IPS DF 6.9 (cell line): ENCODE measurements at places on chromosomes 16 and 17.

DNA sequence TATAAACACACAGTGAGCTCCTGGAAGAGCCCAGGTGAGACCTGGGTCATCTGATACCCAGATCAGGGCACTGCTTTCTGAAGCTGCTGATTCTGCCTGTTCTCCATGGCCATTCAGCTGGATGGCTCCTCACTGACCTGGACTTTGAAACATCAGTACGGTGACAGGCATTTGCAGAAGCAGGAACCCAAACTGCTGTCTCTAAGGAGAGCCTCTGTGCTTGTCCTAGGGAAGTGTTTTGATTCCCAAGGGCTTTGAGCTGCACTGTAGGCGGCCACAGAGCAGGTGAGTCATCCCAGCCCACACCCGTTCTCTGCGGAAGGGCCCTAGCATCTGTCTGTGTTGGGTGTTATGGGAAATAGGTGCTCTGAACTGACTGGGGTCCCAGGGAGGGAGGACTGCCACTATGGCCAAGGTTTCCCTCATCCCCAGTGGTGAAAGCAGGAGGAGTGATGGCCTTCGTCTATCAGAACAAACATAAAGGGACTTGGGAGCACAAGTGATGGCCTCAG, 60.7 kb upstream of the ADCY9 start:
- H3K4me1 ChIP-seq, result no peaks in the 10 kb centered on the region
- no peaks in the 10 kb centered on the region for H3K27me3 ChIP-seq
- H3K36me3 ChIP-seq, result no peaks in the 10 kb centered on the region
- DNase-seq, result no peak
- H3K4me3 ChIP-seq, result no peak overlapping the region

DNA sequence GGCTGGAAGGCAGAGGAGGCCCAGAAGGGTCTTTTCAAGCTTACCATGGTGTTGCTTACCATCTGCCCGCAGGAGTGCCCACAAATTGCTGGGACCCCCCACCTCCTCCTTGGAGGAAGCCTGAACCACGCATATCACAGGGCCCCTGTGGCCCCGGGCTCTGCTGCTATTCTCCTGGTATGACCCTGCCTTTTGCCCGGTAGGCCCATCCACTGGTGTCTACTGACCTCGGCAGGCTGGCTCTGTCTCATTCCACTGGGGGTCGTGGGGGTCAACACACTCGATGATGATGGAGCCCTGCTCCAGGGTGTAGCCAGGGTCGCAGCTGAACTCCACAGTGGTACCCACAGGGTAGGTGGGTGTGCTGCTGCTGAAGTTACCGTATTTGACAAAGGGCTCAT, 8.2 kb upstream of the PHF12 start:
- no peak overlapping the region; the same call in 1 of the 2 replicates for H3K4me3 ChIP-seq
- no peaks in the 10 kb centered on the region for H3K36me3 ChIP-seq
- no peak overlapping the region for H3K27ac ChIP-seq

DNA sequence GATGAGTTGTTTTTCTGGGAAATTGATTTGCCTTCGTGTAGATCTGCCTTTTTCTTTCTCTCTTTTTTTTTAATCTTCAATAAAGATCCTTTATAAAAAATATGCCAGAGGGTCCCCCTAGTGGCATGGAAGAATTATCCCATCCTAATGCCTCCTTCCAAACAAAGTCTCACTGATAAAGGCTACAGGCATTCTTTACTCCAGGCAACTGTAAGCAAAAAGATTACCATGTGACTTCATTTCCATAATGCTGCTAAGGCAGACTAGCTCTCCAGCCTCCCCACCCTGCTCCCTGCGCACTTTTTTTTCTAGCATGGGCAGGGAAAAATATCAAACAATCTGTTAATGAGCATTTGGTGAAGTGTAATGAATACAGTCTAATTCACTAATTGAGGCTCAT, 220.2 kb upstream of the CDH8 start:
- DNase-seq, result no peak
- H3K36me3 ChIP-seq, result no peaks in the 10 kb centered on the region
- H3K4me3 ChIP-seq, result no peak overlapping the region
- H3K4me1 ChIP-seq, result no peaks in the 10 kb centered on the region; the same call in 1 of the 2 replicates
- H3K27ac ChIP-seq, result no peak overlapping the region

DNA sequence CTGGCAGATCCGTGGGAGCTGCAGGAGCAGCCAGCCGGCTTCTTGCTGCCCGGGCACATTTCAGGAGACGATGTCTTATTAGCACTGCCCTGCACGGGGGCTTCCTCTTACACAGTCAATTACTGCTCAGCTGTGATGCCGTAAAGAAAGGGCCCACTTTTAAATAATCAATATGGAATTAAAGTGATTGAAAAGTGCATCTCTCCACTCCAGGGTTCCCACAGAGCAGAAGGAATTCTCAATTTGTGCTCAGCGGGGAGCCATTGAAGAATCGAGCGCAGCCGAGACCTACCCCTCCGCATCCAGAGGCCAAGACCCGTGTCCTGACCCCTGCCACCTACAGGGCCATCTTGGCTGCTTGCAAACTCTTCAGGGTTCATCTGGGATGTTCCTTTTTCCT, 399.4 kb upstream of the C16orf82 start:
- H3K4me3 ChIP-seq, result no peak overlapping the region
- H3K27ac ChIP-seq, result no peak overlapping the region
- no peaks in the 10 kb centered on the region for H3K27me3 ChIP-seq
- 0 out of 2 replicates have a peak, but pooled peaks cover 1% of the 10 kb centered on the region for H3K4me1 ChIP-seq
- peak; percentile 16 for DNase-seq

GRCh38 chr16:22924492-22924891, 110.5 kb downstream of the HS3ST2 start:
- H3K27ac ChIP-seq, result no peak overlapping the region
- H3K4me3 ChIP-seq, result no peak overlapping the region
- H3K4me1 ChIP-seq, result no peaks in the 10 kb centered on the region; the same call in 1 of the 2 replicates
- H3K27me3 ChIP-seq, result no peaks in the 10 kb centered on the region
- H3K36me3 ChIP-seq, result no peaks in the 10 kb centered on the region
- no peak for DNase-seq

GRCh38 chr16:69762814-69763598, 874 bp downstream of the WWP2 start:
- H3K36me3 ChIP-seq, result no peaks in the 10 kb centered on the region
- H3K4me1 ChIP-seq, result no peaks in the 10 kb centered on the region
- DNase-seq, result no peak
- H3K4me3 ChIP-seq, result peak overlapping the region; percentile 94
- no peak overlapping the region for H3K27ac ChIP-seq
- H3K27me3 ChIP-seq, result no peaks in the 10 kb centered on the region

DNA sequence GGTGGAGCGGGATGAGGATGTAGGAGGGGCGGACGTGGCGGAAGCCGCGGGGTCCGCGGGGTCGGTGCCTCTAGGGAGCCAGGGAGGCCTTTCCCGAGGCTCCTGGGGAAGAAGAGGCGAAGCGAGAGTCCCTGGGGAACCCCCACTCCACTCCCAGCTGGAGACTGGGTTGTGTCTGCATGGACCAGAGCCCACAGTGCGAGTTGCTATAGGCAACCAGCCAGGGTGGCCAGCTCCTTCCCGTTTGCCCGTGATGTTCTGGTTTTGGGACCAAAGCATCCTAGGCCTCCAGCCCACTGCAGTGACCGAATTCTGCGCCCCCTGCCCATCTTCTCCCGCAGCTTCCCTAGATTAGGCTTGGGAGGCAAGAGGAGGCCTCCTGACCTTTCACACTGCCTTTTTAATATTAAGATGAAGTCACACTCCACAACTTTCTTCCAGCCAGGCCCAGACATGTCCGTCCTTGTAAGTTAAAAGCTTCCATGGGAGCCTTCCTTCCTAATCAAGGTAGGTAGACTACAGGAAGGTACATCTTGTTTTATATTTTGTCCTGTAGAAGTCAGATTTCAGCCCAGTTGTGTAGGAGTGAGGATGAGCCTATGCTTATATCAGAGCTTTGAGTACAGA, 469 bp downstream of the AMZ2 start:
- peak overlapping the region; percentile 92 for H3K4me3 ChIP-seq
- DNase-seq, result no peak
- no peaks in the 10 kb centered on the region for H3K4me1 ChIP-seq
- no peaks in the 10 kb centered on the region for H3K27me3 ChIP-seq
- H3K36me3 ChIP-seq, result no peaks in the 10 kb centered on the region

DNA sequence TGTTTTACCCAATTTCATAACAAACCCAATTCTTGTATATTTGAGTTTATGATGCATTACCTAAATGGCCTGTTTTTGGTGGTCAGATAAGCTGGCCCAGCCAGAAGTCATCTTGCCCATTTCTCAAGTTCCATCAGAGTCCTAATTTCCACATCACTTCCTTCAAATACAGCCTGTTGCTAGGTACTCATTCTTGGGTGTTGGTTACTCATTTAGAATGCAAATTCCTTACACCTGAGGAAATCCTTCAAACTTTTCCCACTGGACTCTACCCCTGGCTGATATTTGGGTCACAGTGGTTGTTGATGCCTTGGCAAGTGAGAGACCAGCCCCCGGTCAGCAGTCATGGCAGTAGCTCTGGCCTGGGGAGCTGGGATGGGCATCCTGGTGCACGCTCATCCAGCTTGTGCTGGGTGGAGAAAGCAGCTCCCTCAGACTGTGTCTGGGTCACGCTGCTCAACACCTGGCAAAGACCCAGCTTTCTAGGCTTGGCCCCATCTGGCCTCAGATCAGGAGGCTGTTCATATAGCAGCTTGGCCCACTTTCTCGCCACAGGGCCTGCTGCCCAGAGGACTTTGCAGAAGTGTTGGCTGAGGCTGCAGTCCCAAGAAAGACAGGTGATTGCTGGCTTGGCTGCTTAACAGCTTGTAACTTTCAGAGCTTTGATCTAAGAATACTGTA, 25.8 kb downstream of the WSB1 start:
- no peak overlapping the region for H3K4me3 ChIP-seq
- no peak for DNase-seq
- no peak overlapping the region for H3K27ac ChIP-seq
- H3K27me3 ChIP-seq, result no peaks in the 10 kb centered on the region
- H3K4me1 ChIP-seq, result no peaks in the 10 kb centered on the region

DNA sequence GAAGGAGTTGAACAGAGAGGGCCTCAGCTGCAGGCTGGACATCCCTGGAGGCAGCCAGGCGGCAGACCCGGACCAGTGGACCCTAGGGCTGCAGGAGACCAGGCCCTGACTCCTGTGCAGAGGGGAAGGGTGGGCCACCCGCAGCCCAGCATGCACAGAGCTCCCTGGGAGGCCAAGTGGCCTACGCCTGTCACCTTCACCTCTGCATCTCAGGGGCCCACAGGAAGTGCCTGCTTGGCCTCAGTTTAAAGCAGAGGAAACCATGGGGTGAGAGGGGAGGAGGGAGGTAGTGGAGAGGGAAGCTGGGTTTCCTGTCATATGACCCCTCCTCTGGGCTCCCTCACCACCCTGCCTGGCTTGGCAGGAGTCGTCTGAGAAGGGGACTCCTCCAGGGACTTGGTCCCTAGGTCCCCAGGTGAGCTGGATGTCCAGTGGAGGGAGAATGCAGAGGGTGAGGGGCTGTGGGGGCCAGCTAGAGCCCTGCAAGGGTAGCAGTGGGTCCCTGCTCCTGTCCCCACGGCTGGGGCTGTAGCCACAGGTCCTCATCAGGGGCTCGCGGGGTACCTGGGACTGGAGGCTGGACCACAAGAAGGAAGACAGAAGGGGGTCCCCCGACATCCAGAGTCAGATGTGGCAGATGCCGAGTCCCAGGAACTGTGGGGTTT, at the start of gene TMC8:
Gene TMC8 (plus strand): TSS at position 335 of the 665 bp plus-strand sequence. CDS start 818 bp downstream, outside the sequence.
- H3K4me1 ChIP-seq, result peaks cover 15% of the 10 kb centered on the region
- no peaks in the 10 kb centered on the region for H3K27me3 ChIP-seq
- peaks cover 4% of the 10 kb centered on the region; the same call in 1 of the 2 replicates for H3K36me3 ChIP-seq
- no peak within 1 kb of the TSS for H3K27ac ChIP-seq
- H3K4me3 ChIP-seq, result peak within 1 kb of the TSS; percentile 33; the same call in 1 of the 2 replicates

GRCh38 chr16:87996962-87997880, 46.0 kb downstream of the BANP start:
- H3K4me1 ChIP-seq, result no peaks in the 10 kb centered on the region
- no peak for DNase-seq
- no peaks in the 10 kb centered on the region; the same call in 1 of the 2 replicates for H3K36me3 ChIP-seq
